ENCODE measurements at places on chromosomes 11 and 22.

- no peak for DNase-seq
These were observed 1.7 kb downstream of the PPFIBP2 start for GRCh38 chr11:7515447-7515886.

GRCh38 chr11:45178890-45179671, 32.6 kb downstream of the PRDM11 start:
- DNase-seq: no peak

- no peak for DNase-seq
These were observed 4.0 kb upstream of the SCUBE2 start for GRCh38 chr11:9095421-9095820.

DNA sequence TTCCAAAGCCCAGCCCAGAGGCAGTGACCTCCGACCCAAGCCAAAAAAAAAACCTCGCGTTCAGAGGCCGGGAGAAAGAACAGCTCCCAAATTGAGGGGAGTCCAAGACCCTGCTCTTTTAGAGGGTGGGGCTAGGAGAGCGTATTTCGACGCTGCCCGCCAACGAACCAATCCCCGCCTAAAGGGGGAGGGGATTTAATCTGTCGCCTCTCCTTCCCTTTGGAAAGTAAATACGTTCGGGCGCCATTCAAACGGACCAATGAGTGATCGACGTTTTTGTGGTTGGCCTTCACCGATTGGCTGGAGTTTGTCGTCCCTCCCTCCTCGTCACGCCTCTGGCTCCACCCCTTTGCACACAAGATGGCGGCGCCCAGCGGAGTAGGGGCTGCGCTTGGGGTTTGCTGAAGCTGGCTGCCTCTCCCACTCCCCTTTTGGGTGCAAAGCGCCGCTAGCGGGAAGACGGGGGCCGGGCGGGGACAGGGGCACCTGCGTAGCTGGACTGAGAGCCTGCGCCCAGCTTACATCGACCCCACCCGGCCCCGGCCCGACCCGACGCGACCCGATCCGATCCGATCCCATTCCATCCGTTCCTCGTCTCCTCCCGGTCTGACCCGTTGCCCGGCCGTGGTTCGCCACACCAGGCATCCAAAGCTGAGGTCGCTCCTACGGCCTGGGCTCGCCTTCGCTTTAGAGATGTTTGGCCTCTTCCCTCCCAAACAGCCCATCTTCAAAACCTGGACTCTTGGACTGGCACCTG, at the start of gene RNF26:
Gene RNF26 (plus strand): TSS at position 354 of the 757 bp plus-strand sequence. CDS start 596 bp downstream, outside the sequence.
- DNase-seq: peak; percentile 98

GRCh38 chr11:109939166-109939810, 153.9 kb upstream of the ZC3H12C start:
- DNase-seq: no peak

DNA sequence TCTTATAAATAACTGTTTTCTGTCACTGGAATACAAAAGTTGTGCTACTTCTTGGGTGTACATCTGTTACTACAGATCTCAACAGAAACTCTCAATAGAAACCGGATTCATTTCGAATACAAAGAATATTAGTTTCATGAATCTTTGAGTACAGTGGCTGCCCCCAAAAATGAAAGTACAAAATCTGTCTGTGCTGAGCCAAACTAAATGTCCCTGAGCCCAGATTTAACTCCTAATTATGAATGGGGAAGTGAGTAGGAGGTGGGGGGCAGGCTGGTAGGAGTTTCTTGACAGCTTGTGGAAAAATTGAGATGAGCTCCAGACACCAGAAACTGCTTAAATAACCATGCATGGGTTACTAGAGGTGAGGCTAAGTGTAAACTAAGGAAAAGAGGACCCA, 41.6 kb downstream of the PITPNB start:
- DNase-seq: no peak

All from GM19239 (cell line).